ENCODE measurements at places on chromosomes 2 and 18.

DNA sequence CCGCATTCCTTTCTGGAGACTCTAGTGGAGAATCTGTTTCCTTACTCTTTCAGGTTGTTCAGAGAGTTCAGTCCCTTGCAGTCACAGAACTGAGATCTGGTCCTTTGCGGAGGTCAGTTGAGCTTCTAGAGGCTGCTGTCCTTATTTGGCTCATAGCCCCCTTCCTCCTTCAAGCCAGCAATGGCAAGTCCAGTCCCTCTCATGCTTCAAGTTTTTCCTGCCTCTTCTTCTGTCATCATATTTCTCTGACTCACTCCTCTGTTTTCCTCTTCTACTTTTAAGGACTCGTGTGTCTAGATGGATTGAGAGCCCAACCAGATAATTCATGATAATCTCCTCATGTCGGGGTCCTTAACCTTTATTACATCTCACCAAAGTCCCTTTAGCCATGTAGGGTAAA lies 173.5 kb upstream of the FOSL2 start:
- DNase-seq: no peak

DNA sequence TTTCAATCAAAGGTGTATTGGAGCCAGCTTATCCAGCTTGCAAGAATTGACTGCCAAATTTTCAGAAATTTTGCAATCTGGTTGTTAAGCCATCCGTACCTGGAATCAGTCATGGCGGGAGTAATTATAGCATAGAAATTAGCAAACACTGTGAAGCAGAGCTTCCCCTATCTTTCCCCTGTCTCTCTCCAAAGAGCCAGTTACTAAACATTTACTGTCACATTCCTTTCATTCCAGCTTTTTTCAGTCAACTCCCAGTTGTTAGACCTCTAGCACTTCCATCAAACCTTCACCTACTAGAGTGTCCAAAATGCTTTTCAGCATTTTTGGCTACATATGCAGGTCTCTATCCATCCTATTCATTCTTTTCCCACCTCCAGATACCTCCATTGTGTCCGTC lies 137.4 kb downstream of the MC4R start:
- DNase-seq: no peak

DNA sequence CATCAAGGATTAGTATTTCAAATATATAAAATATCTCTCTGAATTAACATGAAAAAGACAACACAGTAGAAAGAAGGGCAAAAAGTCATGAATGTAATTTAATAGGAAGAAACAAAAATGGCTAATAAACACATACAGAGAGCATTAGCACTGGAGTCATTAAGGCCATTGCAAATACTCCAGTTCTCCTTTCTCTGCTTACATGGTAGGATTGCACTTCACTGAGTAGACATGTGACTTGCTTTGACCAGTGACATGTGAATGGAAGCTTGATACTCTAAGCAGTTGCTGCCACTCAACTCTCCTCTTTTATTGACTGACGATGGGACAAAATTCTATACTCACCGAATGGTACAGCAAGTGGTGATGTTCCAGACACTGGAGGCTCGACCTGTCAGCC lies 153.9 kb upstream of the LGALSL start:
- DNase-seq: no peak

DNA sequence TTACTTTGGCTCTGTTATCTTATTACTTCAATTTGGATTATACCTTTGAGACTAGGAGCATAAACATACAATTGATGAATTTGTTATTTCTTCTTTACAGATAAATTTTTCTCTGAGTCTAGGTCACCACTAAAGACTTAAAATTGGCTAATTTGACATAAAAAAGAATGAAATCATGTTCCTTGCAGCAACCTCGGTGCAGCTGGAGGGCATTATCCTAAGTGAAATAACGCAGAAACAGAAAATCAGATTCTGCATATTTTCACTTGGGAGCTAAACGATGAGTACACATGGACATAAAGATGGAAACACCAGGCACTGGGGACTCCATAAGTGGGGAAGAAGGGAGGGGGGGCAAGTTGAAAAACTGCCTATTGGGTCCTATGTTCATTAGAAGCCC lies 172.8 kb upstream of the SESTD1 start:
- DNase-seq: no peak

DNA sequence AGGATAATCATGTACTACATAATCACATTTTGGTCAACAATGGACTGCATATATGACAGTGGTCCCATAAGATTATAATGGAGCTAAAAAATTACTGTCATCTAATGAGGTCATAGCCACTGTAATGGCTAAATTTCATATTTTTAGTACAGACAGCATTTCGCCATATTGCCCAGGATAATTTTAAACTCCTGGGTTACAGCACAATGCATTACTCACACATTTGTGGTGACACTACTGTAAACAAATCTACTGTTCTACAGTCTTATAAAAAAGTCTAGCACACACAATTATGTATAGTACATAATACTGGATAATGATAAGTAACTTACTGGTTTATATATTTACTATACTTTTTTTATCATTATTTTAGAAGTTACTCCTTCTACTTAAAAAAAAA lies 12.8 kb downstream of the EIF2AK2 start:
- DNase-seq: no peak

- no peak for DNase-seq
Observed at GRCh38 chr2:159106109-159106508, 137.7 kb downstream of the TANC1 start.

DNA sequence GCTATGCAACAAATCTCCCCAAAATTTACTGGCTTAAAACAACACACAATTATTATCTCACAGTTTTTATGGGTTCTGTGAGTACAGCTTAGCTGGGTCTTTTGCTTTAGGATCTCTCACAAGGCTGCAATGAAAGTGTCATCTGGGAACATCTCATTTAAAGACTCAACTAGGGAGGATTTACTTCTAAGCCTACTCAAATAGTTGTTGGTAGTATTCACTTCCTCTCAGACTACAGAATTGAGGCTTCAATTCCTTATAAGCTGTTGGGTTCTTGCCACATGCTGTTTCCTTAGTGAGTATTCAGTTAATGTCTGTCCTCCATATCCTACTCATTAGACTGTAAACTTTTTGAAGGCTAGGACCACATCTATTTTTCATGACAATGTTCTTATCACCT lies 72.3 kb downstream of the MDH1 start:
- no peak for DNase-seq

- peak; percentile 15 for DNase-seq
Observed at GRCh38 chr2:173149491-173149890, 73.8 kb downstream of the MAP3K20 start.

DNA sequence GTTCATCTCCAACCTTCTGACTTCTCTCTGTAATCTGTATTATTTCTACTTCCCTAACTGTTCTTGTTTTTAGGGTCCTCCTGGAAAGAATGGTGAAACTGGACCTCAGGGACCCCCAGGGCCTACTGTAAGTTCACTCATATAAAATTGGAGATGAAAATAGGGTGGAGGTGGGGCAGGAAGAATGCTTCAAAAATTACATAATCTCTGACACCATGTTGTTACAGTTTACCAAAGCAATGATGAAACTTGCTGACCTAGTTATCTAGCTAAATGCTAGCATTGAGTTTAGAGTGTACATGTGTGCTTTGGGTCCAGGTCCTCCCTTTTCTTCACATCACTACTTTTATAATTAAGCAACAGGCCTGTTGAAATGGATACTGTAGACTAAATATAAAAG lies 23.1 kb downstream of the COL3A1 start:
- DNase-seq: no peak

GRCh38 chr2:196590286-196590685 lies 49.2 kb upstream of the CCDC150 start:
- DNase-seq: no peak

DNA sequence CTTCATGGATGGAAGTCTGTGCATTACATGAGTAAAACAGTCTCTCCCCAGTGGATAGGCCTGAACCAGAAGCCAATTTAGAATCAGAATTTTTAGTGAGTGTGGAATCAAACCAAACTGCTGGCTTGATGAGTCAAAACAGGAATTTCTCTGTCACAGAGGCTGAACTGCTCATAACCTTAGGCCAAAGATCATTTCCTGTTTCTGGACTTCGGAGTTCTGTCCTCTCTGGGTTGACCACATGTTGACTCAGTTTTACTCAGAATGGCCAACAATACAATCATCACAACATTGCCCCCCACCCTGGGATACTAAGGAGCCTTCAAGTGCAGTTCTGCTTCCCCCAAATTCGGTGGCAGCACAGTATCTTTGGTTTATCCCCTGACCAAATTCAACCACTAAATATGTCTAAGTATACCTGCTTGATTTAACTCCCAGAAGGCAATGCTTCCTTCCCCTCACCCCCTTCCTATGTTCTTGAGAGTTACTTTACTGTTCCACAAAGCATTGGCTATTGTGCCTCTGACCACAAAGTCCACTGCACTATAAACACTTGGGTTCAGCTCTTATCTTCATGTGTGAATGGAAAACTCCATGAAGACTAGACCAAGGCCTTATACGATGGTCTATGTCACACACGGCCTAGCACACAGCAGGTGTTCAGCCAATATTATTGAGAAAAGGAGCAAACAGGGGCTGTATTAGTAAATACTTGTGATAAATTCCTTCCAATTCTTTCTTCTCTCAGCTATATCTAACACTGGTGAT lies 67.8 kb downstream of the NXPH2 start:
- no peak for DNase-seq

GRCh38 chr2:200021449-200022114 lies 66.2 kb downstream of the MAIP1 start:
- no peak for DNase-seq

GRCh38 chr2:180240774-180241173 lies 233.7 kb upstream of the CWC22 start:
- no peak for DNase-seq

DNA sequence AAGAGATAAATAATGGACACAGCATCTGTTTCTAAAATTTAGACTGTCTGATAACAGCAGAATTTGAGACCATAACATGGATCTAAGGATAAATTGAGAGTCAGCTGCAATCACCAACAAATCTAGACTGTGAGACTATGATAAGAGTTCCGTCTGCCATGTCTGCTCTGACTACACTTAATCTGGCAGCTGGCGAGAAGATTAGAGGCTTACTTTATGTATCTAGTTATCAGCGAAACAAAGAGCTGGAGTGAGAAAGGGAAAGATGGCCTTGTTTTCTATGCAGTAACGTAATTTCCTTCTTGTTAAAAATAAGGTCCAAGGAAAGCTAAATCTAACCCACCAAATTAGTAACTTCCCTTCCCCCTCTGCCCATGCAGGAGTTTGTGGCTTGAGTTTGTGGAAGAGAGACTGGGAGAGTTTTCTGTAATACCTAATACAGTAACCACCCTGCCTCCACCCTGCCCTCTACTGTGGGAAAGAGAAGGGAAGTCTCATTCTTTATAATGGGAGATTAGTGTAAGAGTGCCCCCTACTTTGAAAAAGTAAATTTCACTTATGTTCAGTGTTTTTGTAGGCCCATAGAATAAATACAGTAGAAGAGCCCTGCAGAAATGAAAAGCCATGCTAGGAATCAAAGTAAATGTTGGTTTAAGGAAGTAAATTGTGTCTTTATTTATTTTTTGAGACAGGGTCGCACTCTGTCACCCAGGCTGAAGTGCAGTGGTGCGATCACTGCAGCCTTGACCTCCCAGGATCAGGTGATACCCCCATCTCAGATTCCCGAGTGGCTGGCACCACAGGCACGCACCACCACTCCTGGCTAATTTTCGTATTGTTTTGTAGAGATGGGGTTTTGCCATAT lies 27.5 kb downstream of the EML4 start:
- peak; percentile 38 for DNase-seq

GRCh38 chr2:169012812-169013627 lies 18.1 kb downstream of the ABCB11 start:
- DNase-seq: peak; percentile 85

- no peak for DNase-seq
Observed at GRCh38 chr2:38690499-38691420, 24.8 kb downstream of the GALM start.

- DNase-seq: no peak
Observed at GRCh38 chr2:158932131-158932645, 36.3 kb upstream of the TANC1 start.

GRCh38 chr2:237181844-237182243 lies 96.2 kb downstream of the COPS8 start:
- DNase-seq: no peak

DNA sequence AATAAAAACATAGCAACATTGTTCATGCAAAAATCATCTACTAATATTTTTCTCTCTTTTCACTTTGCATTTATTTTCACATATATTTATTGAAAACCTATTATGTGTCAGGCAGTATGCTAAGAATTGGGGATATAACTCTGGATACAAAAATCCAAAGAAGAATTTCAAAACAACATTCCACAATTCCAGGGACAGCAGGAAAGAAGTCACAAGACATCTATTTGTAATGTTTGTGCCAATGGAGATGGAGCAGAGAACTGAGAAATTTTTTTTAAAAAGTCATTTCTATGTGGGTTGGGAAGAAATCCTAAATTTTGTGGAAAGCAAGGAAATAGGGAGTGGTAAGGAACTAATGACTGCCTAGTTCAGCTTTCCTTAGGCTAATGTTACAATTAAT lies 128.6 kb upstream of the TLK1 start:
- DNase-seq: no peak

DNA sequence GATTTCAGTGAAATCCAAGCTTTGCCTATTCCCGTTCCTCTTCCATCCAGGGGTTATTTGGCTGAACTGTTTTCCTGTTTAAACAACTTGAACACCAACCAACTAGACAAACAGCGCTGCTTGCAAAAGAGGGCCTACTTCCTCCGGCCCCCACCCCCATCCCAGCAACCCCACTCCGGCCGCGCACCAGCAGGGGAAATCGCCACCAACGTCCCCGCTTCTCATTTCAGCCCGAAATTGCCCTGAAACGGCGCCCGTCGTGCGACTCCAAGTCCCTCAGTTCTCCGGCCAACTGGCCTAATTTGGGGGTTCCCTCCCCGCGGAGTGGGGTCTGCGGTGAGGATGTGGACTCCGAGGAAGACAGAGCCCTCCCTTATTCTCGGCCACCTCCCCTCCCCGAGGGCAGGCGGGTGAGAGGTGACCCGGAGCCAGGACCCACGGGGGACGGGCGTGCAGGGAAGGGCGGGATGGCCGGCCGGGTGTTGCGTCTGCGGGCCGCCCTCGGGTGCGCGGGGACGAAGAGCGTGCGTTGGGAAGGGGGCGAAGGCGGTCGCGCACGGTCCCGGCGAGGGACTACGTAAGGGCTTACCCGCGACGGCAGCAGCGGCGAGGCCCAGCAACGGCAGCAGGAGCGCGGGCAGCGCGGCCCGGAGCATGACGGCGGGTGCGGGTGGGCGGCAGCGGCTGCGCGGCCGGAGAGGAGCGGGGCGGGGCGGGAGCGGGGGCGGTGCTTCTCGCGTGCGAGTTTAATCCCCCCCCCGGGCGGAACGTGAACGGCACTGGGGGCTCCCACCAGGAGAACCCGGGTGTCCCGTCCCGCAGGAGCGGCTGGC lies at the start of gene CD302:
CD302 (minus strand) TSS at position 666 of the 833 bp plus-strand sequence; CDS start at position 656, 10 bp downstream.
- no peak for DNase-seq

- no peak for DNase-seq
Observed at GRCh38 chr18:35571138-35571537, 10.4 kb upstream of the GALNT1 start.

DNA sequence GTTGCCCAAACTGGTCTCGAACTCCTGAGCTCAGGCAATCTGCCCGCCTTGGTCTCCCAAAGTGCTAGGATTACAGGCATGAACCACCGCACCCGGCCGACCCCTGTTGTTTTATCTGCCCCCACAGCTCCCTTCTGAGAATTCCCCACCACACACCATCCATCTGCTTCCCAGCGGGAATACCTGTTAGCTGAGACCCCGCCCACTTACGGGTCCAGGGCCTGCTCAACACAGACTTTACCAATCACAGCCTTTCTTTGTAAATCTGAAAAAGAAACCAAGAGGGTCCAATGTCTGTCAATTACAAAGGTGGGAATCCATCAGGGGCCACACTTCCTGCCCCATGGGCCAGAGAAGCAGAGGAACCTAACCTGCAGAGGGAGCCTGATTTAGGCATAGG lies 14.2 kb upstream of the CABLES1 start:
- DNase-seq: no peak

GRCh38 chr2:66700677-66701066 lies 265.7 kb downstream of the MEIS1 start:
- DNase-seq: no peak

All from dermis microvascular lymphatic vessel endothelial cell (primary cell).